ENCODE measurements at places on chromosomes 5 and 9. TPM values are rescaled to one million over a fixed set of nuclear protein-coding genes. Genes with fewer than 3 reads are reported as not detected.

The CD180 gene
- not detected for total RNA-seq

The SNCAIP gene
- 0.85 TPM for total RNA-seq

The CARTPT gene
- not detected for total RNA-seq

The SPRY4 gene
- total RNA-seq = 8.7 TPM

The TMEM215 gene
- total RNA-seq = not detected

The FBXO38 gene
- total RNA-seq = 65.1 TPM

The PCAT7 gene
- total RNA-seq = not detected

The ANKRD31 gene
- total RNA-seq = 0.19 TPM

The ECM2 gene
- 2.7 TPM for total RNA-seq

The RAD50 gene
- 21.1 TPM for total RNA-seq

The SLCO6A1 gene
- not detected for total RNA-seq

The UGT3A1 gene
- total RNA-seq = not detected

The CTSV gene
- total RNA-seq = 0.38 TPM

The SH3TC2 gene
- 4.4 TPM for total RNA-seq

The CFAP157 gene
- 0.28 TPM for total RNA-seq

The TRIP13 gene
- 73.8 TPM for total RNA-seq

The CYLC2 gene
- total RNA-seq = not detected

The ORM2 gene
- total RNA-seq = not detected

The CBY3 gene
- total RNA-seq = not detected

The FAM81B gene
- total RNA-seq = not detected

The NSMF gene
- total RNA-seq = 17.3 TPM

The FUBP3 gene
- 40.8 TPM for total RNA-seq

The PCDHB2 gene
- total RNA-seq = 6.5 TPM

Data from regular cardiac myocyte (primary cell).